NCI-H2081 (cell line): ENCODE measurements at places on chromosomes 2 and 18.

- DNase-seq, result no peak
Measured at GRCh38 chr2:149808556-149808955, 221.0 kb upstream of the MMADHC start.

DNA sequence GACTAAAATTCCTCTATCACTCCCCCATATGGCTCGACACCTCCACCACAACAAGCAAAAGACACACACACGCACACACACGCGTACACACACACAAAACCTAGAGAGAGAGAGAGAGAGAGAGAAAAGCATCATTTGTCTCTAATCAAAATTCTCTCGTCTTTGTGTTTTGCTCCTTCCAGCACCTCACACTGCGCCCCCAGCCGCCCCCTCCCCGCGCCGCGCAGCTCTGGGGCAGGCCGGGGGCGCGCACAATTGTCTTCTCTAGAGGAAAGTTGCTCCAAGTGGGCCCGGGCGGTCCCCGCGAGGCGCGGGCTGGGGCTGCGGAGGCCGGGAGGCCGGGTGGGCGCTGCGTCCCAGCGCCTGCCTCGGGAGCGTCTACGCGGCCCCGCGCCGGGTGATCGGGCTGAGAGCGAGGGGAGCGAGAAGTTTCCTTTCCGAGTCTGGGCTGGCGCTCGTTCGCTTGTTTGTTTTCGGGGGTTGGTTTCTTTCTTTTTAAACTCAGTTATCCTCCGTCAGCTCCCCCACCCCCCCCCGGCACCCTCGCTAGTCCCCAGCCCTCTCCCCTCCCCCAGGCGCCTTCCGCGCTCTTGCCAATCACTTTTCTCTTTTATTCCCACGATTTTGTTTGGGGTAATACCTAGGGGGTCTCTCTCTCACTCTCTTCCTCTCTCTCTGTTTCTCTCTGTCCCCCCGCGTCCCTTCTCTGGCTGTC lies 4.1 kb downstream of the ZEB2 start:
- no peak for DNase-seq

GRCh38 chr18:32386471-32386870 lies 84.2 kb downstream of the GAREM1 start:
- no peak for DNase-seq

DNA sequence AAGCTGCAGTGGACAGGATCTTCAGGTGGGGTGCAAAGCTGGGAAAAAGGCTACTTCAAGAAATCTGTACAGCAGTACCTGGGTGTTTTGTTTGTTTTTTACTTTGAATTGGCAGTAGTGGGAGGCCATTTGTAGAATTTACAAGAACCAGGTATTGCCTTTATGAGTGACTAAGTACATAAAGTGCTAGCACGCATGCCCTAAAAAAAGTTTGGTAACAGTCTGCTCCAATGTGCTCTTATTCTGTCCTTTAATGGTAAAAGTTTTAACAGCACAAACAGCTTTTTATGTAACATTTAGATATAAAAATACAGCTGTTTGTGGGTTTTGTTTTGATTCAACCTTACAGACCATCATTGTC lies 17.2 kb downstream of the REV1 start:
- no peak for DNase-seq

GRCh38 chr18:65435534-65435933 lies 315.3 kb upstream of the CDH7 start:
- peak; percentile 76 for DNase-seq
